ENCODE measurements at places on chromosomes 16 and 17. TPM values are rescaled to one million over a fixed set of nuclear protein-coding genes. Genes with fewer than 3 reads are reported as not detected.

- peak; percentile 26 for DNase-seq
These were observed 52.5 kb upstream of the B4GALNT2 start for GRCh38 chr17:49079840-49080663.

GRCh38 chr16:26672206-26672605 is 394.5 kb upstream of the C16orf82 start:
- DNase-seq: no peak

DNA sequence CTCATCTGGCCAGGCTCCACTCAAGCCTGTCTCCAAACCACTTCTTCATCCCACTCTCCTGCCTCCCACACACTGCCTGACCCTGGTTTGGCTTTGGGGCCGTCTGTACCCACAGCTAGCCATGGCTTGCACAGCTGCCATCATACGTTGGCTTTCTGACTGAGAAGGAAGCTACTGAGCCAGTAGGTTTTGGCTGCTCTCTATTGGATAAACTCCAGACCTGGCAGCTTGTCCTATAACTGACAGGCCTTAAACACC is 3.9 kb downstream of the MIF4GD start:
- no peak for DNase-seq

DNA sequence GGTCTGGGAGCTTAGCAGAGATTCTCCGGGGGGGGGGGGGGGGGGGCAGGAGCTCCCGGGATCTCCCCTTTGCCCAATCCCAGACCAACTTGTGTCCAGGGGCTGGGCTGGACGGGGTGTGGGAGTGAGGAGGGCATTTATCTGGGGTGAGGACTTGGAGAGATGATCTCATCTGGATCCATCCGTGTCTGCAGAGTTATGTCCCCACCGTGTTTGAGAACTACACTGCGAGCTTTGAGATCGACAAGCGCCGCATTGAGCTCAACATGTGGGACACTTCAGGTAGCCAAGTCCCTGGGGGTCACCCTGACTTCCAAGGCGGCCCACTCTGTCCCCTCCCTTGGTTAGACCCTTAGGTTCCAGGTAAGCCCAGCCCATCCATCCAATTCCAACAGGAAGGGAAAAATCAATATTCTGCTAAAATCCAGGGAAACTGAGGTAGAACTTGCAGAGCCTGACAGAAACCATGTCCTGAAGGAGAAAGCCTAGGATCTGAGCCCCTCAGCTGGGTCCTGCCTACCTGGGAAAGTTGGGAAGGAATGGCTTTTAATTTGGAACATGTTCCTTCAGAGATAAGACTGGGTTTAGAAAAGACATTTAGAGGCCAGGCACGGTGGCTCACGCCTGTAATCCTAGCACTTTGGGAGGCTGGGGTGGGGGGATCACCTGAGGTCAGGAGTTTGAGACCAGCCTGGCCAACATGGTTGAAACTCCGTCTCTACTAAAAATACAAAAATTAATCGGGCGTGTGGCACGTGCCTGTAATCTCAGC is 921 bp downstream of the RND2 start:
- no peak for DNase-seq

The SPAG9 gene
- 60.3 TPM for total RNA-seq

The CDK5R1 gene
- 0.45 TPM for total RNA-seq

The B3GNT9 gene
- 11.2 TPM for total RNA-seq

The ARHGAP27 gene
- 65.3 TPM for total RNA-seq

The TP53TG3F gene
- total RNA-seq: not detected
